Endothelial cell of umbilical vein (primary cell): ENCODE measurements at places on chromosomes 7 and 10. TPM values are rescaled to one million over a fixed set of nuclear protein-coding genes. Genes with fewer than 3 reads are reported as not detected.

DNA sequence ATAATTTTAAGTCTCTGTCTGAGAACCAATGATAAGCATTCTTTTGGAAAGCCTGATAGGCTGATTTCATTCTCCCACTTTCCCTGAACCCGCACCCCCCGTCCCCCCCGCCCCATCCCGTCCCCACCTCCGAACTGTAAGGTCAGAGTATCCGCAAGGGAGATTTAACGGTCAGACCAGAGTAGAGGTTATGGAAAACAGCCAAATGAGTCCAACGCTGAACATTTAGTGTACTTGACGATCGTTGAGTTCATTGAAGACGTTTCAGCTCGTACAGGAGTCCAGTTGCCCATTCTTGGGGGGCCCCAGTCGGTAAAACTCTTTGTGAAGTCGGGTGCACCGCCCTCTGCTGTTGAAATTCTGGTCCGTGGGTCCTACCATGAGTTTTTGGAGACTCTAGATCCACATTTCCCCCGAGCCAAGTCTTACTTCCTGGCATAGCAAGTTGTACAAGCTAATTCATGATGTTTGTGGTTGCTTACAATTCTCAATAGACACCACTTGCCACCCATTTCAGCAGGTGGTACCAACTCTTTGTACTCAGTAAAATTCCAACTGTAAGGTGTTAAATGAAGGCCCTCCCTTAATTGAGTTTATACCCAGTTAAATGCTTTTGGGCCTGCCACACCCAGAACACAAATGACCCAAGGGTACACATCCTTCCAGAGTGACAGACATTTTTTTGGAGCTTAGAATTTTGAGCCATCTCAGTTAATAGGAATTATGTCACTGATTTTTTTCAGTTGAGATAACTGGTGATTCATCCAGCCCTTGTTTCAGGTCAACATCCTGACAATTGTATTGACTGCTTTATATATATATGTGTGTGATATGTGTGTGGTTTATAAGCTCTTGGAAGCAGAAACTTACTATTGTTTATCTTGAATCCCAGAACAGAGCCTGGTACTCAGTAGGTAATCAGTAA, 1.2 kb downstream of the MARCHF5 start:
- peak; percentile 71 for DNase-seq

OR9A2 gene
- not detected in 2 replicates for total RNA-seq

DNA sequence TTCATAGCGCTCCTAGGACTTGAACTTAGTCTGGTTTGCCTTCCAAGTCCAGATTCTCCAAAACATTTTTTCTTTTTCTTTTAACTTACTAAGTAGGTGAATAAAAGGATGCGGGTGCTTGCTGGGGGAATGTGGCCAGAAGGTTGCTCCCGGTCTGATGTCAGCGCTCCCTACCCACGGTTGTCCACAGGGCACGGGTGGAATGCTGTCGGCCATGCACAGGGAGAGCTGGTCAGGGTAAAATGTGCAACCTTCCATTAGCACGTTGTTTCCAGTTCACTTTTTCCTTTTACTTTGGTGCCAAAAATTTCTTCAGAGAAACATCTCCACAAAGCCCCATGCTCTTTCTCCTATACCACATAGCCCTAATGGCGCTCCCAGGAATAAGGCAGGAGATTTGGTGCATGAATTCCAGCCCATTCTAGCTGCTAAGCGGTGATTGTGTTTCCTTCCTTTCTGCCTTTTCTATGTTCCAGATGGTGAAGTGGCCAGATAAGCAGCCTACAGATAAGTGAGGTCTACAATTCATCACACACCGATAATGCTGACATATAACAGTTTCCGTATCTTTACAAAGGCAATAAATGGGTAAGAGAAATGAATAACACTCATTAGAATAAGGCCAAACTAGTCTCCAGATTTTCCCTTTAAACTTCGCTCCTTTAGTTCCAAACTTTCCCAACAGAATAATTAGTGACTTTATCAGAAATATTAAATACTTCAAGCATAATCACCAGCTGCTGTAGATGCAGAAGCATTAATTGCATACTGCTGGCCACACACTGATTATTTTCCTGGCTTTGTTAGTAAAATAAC, 138.3 kb upstream of the FGFR2 start:
- peak; percentile 77 for DNase-seq

SEMA3E gene
- not detected in 2 replicates for total RNA-seq

GRCh38 chr7:159195946-159196345, 51.3 kb upstream of the VIPR2 start:
- no peak for DNase-seq
